ENCODE measurements at places on chromosomes 1 and 21.

GRCh38 chr1:7993593-7994479 is 32.3 kb downstream of the ERRFI1 start:
- no peak for DNase-seq

- no peak for DNase-seq
Observed at GRCh38 chr1:58939146-58939545, 155.3 kb upstream of the JUN start.

DNA sequence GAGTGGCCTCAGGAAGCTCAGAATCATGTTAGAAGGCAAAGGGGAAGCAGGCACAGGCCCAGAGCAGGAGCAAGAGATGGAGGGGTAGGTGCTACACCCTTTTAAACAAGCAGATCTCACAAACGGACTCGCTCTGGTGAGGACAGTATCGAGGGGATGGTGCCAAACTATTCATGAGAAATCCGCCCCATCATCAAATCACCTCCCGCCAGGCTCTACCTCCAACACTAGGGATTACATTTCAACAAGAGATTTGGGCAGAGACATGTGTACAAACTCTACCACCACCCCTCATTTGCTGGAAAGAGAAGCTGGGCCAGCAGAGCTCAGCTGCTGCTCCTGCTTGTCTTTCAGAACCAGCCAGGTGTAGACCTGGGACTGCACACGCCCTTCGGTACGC is 32.9 kb downstream of the MIS18A start:
- DNase-seq, result no peak

DNA sequence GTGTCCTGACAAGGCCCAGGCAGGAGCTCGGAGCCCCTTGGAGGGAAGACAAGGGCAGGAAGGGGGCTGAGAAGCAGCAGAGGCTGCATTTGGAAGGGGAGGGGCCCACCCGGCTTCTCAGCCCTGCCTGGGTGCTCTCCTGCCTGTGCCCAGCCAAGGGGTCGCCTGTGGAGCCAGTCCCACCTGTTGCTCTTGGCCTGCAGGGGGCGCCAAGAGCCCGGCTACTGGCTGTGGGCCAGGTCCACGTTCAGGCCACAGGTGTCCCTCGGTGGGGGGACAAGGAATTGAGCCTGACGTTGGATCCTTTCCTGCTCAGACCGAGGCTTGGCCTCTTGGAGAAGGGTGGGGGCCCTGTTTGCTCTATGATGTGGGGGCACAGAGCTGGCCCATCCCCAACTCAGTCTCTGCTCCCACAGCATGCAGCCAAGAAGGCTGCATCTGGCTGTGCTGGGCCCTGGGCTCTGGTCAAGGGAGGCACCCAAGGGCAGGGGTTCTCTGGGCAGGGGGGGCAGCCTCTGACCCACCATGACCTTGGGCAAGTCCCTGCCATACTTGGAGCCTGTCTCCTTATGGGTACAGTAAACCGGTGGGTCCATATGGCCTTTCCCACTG is 10.9 kb downstream of the WNT4 start:
- peak; percentile 89 for DNase-seq

Data from HuH-7.5 (cell line).